ENCODE measurements at places on chromosomes 11 and 22.

GRCh38 chr11:126202646-126203359, 8.6 kb downstream of the RPUSD4 start:
- DNase-seq, result no peak

GRCh38 chr11:126440276-126440675, 84.8 kb downstream of the ST3GAL4 start:
- DNase-seq, result no peak

- no peak for DNase-seq
Measured at GRCh38 chr11:82676483-82677094, 57.1 kb downstream of the FAM181B start.

- DNase-seq, result no peak
Measured at GRCh38 chr11:76243957-76244285, 37.6 kb upstream of the WNT11 start.

DNA sequence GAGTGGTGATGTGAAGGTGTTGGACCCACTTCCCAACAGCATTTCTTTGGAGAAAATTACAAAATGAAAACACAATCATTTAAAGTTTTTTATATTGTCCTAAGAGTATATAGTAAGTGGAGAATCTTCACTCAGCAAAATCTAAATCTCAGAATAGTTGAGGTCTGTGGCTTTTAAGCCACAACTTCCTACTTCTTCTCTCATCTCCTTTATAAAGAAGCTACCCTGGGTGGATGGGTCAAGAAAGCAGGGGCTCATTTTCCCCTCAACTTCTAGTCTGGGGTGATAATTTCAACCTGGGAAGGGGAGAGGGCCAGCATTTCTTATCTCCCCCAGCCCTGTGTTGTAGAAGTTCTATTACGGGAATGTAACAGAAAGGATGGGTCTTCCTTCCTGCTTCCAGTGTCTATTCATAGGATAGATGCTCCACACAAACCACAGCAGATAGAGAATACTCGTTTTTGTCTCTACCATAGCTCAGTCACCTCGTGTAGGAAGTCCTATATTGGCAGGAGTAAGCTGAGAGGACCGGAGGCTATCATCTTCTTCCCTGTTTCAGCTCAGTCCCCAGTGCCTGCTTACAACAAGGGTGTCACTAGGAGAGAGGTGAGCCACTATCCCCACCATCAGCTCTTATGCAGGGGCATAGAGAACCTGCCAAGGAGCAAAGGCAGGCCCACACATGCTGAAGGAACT, 341.5 kb downstream of the CASP12 start:
- DNase-seq, result no peak

GRCh38 chr11:11534981-11535380, 86.8 kb downstream of the GALNT18 start:
- no peak for DNase-seq

GRCh38 chr22:20238901-20239675, 29.0 kb downstream of the RTN4R start:
- DNase-seq, result peak; percentile 9

DNA sequence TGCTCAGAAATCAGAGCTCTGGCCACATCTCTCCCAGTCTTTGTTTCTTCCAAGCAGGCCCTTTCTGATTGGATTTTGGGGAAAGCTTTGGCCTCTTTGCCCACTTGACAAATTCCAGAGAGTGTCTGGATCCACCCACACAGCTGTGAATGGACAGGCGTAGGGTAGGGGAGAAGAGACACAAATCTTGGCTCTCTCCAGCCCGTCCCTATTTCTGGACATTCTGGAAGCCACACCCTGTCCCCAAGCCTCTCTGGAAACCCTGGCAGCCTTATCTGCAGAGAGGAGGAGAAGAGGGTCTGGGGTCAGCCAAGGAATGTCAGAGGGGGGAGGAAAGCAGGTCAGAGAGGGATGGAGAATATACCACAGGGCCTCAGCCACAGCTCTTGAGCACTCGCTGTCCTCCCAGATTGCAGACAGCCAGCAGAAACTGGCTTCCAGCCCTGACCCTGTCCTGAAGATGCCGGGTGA, 59.5 kb upstream of the WNT11 start:
- DNase-seq, result no peak

GRCh38 chr11:69040051-69040450, 8.7 kb upstream of the TPCN2 start:
- DNase-seq, result no peak

DNA sequence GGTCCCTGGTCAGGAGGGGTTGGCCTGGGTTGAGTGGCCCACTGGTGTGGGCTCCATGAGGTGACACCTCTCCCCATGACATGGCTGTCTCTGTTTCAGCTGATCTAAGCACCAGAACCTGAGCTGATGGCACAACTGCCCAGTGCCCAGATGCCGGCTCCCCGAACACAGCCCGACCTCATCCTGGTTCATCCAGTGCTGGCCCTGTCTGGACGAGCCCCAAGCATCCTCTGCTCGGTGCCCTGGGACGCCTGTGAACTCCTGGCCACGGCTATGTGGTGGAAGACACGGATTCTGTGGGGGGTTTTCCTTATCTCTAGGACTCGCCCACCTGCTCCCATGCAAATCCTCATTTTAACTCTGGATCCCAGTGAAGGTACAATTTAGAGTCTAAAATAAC, 389.2 kb downstream of the SHANK2 start:
- DNase-seq, result no peak

- DNase-seq, result no peak
Measured at GRCh38 chr11:73270016-73270854, 1.9 kb upstream of the P2RY6 start.

DNA sequence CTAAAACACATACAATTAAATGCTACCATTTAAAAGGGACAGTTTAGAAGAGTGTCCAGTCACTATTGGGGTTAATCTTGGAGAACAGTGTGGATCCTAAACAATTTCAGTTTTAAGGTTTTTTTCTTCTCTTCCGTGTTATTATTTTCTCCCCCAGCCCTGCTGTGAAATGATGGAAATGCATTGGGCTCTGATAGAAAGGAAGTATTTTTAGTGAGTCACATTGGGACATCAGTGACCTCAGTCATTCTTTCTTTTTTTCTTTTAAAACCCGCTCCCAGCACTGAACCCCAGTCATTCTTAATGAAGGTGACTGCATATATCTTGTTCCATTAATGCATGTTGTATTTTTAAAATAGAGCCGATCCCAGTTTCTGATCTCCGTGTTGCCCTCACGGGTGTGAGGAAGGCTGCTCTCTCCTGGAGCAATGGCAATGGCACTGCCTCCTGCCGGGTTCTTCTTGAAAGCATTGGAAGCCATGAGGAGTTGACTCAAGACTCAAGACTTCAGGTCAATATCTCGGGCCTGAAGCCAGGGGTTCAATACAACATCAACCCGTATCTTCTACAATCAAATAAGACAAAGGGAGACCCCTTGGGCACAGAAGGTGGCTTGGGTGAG, 93.2 kb upstream of the OR4B1 start:
- no peak for DNase-seq

DNA sequence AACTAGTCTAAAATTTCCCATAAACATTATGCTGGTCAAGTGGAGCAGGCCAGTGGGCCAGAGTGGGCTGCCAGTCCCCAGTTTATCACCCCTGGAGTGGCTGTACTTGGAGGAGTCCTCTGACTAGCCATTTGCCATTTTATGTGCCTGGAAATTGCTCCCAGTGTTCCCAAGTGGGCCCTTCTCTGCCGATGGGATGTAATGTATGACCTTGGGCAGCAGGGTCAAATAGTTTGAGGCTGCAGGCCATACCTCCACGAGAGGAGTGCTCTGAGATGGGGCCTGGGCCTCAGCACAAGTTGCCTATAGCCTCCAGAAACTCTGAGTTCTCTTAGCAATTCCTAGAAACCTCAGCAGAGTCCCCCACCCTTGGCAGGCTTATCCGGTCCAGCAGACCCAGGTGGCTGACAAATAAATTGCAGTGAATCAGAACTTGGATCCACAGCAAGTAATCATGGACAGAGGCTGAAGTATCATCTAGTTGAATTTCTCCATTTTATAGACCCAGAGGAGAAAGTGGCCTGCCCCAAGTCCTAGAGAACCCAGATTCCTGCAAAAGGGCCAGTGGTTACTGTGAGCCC, 17.8 kb upstream of the PATZ1 start:
- no peak for DNase-seq

DNA sequence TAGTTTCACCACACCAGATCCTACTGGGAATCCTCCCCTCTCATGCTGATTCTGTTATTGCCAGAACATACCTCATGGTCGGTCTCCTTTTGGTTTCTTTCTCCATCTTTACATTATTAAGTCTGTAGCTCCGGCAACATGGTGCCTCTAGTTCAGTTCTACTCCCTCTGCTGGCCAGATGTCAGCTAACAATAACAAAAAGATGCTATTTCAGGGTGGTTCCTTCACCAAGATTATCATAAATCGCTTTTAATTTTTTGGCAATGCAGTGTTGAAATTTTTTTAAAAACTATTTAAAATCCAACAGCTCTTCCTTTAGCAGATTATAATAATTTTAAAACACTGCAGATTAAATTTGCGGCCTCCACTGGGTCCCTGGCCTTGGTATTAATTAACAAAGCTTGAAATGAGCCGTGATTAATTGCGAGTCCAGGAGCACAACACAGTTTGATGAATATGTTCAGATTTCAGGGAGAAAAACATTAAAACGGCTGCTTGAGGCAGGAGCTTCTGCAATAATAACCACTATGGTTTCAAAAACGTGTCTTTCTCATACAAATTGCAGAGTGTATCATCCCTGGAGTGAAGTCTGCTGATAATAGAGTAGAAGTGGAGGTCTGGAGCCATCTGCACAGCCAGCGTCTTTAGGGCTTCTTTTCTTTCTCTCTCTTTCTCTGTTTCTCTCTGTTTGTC, 492.9 kb upstream of the KIRREL3 start:
- no peak for DNase-seq

GRCh38 chr22:44965171-44965570, 44.6 kb downstream of the PHF21B start:
- DNase-seq, result no peak

GRCh38 chr11:68843703-68844312, 2.1 kb upstream of the CPT1A start:
- DNase-seq, result peak; percentile 79

DNA sequence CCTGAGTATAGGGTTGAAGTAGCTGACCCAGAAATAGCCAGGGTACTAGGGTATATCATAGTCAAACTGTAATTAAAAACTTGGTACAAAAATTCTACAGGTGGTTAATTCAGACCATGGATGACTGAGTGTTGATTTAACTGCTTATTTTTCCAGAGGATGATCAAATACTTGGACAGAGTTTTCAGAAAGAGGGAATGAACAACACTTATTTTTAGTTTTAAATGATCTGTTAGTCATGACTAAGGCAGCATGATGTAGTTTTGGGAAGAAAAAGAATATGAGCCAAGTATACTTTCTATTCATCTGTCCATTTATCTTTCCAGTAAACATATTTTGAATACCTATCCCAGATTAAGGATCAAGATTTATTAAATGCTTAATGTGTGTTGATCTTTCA, 19.8 kb upstream of the CCDC89 start:
- DNase-seq, result no peak

GRCh38 chr22:42996646-42997365, 18.1 kb downstream of the PACSIN2 start:
- DNase-seq, result no peak

GRCh38 chr11:106986673-106987072, 31.6 kb downstream of the GUCY1A2 start:
- no peak for DNase-seq

DNA sequence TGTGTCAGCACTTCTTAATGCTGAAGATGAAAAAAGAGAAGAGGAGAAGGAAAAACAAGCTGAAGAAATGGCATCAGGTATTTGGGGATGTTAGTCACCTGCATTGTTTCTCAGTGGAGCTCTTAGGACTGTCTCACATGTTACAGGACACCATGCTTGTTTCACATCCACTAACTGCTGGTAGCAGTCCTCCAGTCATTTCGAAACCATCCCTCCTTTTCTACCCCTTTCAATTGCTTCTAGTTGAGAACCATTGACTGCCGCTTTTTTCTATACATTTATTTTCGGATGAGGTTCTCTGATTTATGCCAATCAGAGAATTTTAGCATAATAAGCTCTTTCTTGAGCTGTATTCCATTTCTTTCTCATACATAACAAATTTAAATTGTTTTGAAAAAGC, 21.5 kb downstream of the BIRC2 start:
- DNase-seq, result no peak

DNA sequence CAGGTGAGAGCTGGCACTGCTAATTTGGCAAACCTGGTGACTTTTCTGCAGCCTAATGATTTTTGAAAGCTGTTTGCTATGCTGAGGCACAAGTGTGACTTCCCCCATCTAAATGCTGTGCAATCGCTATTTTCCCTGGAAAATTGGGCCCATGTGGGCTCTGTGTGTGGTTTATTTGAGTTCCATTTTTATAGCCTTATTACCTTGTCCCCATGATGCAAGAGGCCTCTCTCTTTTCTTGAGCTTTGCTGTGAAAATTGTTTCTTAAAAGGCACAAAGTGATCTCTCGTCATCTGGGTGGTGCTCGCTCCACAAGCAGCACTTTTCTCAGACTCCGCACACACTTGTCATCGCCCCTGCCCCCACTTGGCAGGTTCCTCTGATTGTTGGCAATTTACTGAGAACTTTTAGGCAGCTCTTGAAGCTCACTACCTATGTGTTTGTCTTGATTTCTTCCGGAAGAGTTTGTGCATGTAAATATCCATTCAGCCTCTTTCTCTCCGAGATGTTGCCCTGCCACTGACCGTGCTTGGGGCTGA, 24.9 kb downstream of the BMAL1 start:
- no peak for DNase-seq

- DNase-seq, result no peak
Measured at GRCh38 chr11:120516461-120517389, 5.2 kb downstream of the GRIK4 start.

- DNase-seq, result no peak
Measured at GRCh38 chr11:96096360-96096759, 172.5 kb upstream of the MTMR2 start.

GRCh38 chr11:132865623-132866022, 666.7 kb downstream of the OPCML start:
- no peak for DNase-seq

GRCh38 chr22:49632199-49633009, 195.3 kb downstream of the BRD1 start:
- no peak for DNase-seq

DNA sequence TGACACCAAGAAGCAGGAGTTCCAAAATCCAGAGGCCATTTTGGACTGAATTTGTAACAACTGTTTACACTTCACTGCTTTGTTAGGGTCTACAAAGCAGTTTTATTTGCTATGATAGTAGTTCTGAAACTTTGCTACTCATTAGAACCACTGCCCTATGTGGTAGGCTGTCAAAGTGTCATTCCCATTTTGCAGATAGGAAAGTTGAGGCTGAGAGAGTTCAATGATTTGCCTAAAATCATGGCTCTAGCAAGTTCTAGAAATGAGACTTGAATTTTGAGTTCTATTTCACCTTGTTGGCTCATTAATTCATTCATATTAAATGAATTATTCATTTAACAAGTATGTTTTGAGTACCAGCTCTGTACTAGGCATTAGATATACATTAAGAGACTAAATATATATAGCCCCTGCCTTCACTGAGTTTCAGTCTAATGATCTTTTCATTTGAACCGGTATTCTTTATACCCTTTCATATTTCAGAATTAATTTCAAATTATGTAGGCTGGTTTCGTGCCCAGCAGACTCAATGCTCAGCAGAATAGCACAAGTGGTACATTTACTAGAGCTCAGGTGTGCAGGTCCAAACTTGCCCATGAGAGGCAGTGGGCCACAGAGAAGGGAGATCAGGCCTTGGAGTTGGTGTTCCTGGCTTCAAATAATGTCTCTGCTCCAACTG, 93.5 kb downstream of the ME3 start:
- no peak for DNase-seq

GRCh38 chr11:123212406-123212805, 17.4 kb upstream of the CLMP start:
- no peak for DNase-seq

All from activated naive CD4-positive, alpha-beta T cell treated with Interleukin-2 at 50 U/mL for 16 hours (primary cell).